ENCODE measurements at places on chromosomes 6 and 20. TPM values are rescaled to one million over a fixed set of nuclear protein-coding genes. Genes with fewer than 3 reads are reported as not detected.

PARD6B gene
- polyA plus RNA-seq: 2.5 TPM

GRCh38 chr6:81570681-81571080, 181.8 kb downstream of the TENT5A start:
- H3K27me3 ChIP-seq: no peaks in the 10 kb centered on the region
- no peak for DNase-seq
- no peak overlapping the region for H3K4me3 ChIP-seq
- no peak overlapping the region for H3K27ac ChIP-seq
- H3K4me1 ChIP-seq: no peaks in the 10 kb centered on the region
- no peaks in the 10 kb centered on the region for H3K36me3 ChIP-seq

RREB1 gene
- polyA plus RNA-seq: 19.6 TPM

SYNDIG1 gene
- not detected for polyA plus RNA-seq

DNA sequence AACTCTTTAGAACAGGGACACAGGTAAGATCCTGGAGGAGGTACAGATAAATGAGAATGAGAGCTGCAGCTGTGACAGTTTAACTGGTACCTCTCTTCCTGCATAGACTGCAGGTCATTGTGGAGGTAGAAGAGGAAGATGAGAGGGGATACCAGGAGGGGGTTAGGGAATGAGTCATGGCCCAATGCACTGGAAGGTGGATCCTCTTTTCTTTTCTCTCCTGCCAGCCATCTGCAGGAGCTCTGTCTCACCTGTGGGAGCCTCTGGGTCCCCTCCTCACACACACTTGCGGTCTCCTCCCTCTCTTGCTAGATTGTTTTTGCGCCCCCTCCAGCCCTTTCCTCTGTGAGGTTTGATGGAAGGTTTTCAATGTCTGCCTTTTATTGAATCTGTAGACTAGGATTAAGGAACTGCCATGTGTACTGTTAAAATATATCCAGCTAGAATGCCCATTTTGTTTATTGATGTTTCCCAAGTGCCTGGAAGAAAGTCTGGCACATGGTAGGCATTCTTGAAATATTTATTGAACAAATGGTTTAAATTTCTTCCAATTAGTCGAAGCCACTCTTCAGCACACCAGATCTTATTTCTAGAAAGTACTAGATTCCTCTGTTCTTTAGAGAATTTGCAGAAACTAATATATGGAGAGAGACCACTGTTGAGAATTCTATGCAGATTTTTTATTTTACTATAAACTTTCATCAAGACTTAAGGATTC, 13.0 kb downstream of the C6orf163 start:
- no peaks in the 10 kb centered on the region for H3K27me3 ChIP-seq
- no peak overlapping the region for H3K27ac ChIP-seq
- no peaks in the 10 kb centered on the region for H3K4me1 ChIP-seq
- DNase-seq: no peak
- H3K36me3 ChIP-seq: no peaks in the 10 kb centered on the region
- no peak overlapping the region for H3K4me3 ChIP-seq

TRAPPC3L gene
- not detected for polyA plus RNA-seq

DNA sequence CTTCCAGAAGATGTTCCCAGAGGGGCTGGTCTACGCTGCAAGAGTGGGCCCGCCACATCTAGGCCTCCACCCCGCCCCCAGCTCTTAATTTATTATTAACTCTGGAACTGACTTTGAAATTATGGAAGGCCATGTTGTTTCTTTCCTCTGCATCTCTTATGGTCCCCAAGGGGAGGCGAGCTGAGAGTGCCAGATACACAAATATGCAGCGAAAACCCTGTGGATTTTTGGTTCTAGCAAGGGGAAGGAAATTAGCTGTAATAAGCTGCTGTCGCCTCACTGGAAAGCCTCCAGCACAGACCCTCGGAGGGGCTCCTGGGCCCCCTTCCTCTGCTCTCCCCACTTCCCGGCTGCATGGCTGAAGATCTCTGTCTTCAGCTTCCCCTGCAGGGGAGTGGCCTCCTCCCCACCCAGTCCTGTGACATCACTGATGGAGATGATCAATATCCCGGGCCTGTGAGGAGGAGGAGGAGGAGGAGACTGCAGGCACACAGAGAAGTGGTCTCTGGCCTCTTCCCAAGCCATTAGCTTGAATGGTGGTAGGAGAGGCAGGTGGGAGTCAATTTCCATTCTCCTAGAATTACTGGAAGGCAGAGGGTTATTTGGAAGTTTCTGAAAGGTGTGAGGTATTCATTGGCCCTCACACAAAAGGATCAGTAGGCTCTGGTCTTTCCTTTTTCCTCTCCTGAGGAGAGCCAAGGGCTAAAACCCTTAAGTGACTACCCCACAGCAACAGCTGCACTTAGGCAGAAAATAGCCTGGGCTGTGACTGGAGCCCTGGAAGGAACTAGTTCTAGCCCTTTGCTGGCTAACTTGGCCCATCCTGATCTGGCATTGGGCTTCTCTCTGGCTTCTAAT, 39.7 kb upstream of the CCDC167 start:
- no peak overlapping the region for H3K27ac ChIP-seq
- H3K4me1 ChIP-seq: peaks cover 2% of the 10 kb centered on the region
- DNase-seq: peak; percentile 30
- H3K27me3 ChIP-seq: peaks cover 48% of the 10 kb centered on the region
- no peak overlapping the region for H3K4me3 ChIP-seq
- no peaks in the 10 kb centered on the region for H3K36me3 ChIP-seq

DNA sequence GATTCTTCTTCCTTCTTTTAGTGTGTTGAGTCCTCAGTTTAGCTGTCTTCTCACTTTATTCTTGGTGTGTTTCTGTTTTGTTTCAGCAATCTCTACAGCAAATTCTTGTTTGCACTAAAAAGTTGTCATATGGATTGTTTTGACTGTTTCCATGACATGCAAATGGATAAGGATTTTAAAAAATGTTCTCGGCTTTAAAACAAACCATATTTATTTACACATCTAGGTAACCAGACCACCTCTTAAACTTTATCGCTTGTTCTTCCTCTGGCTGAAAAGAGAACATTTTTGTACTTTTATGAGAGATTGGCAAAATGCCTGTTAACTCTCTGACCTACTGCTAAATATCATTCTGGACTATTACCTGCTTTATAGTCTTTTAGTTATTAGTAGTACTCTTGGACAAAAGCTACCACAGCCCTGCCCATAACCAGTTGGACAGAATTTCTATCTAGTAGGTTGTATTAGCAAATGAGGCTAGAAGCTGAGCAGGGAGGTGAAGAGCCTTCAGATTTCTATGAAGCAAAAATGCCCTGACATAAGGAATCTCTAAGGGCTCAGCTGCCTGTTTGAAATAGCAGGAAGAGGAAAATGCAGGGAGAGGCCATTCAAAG, 268.3 kb downstream of the CD109 start:
- H3K27ac ChIP-seq: no peak overlapping the region
- no peak overlapping the region for H3K4me3 ChIP-seq
- H3K27me3 ChIP-seq: no peaks in the 10 kb centered on the region
- H3K4me1 ChIP-seq: no peaks in the 10 kb centered on the region
- no peaks in the 10 kb centered on the region for H3K36me3 ChIP-seq

GUCA1A gene
- not detected for polyA plus RNA-seq

DNA sequence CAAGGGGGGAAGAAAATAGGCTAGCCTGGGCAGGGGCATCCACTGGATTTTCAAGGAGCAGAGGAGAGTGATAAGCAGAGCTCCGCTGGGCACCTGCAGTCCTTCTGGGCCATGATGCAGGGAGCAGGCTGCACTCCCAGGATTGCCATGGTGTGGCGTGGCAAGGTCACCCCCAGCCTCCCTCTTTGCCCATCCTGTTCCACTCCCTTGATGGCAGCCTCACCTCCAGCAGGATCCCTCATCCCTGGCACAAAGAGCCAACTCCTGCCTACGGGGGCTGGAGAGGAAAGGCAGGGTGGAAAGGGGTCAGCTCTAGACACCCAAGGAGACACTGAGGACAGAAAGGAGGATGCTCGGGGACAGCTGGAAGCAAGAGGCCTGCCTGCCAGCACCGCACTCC, 22.4 kb upstream of the MYMX start:
- no peak for DNase-seq
- H3K27me3 ChIP-seq: no peaks in the 10 kb centered on the region
- peaks cover 11% of the 10 kb centered on the region for H3K4me1 ChIP-seq
- no peak overlapping the region for H3K27ac ChIP-seq
- no peaks in the 10 kb centered on the region for H3K36me3 ChIP-seq

TNFRSF6B gene
- 3.2 TPM for polyA plus RNA-seq

ACTL10 gene
- polyA plus RNA-seq: 0.13 TPM

DNA sequence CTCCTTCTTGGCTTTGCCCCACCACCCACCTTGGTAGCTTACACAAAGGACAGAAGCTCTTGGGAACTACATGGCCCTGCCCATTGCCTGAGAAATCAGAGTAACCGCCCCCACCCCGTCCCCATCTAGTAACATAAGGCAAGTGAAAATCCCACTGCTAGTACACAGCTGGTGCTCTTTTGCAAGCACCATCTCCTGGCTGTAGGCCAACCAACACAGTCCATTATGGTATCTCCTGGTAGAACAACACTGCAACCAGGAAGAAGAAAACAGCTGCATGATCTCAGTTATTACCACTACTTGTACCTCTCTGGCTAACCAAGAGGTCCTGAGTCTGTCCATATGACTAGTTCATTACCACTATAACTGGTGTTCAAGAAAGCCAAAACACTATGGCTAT, 841.1 kb upstream of the MANEA start:
- H3K27me3 ChIP-seq: no peaks in the 10 kb centered on the region
- H3K27ac ChIP-seq: no peak overlapping the region
- no peak overlapping the region for H3K4me3 ChIP-seq
- H3K4me1 ChIP-seq: no peaks in the 10 kb centered on the region
- DNase-seq: no peak

GRCh38 chr6:89048985-89049384, 31.6 kb upstream of the PNRC1 start:
- no peak overlapping the region for H3K27ac ChIP-seq
- no peaks in the 10 kb centered on the region for H3K36me3 ChIP-seq
- no peaks in the 10 kb centered on the region for H3K27me3 ChIP-seq
- no peak for DNase-seq
- no peaks in the 10 kb centered on the region for H3K4me1 ChIP-seq
- H3K4me3 ChIP-seq: no peak overlapping the region

MUC21 gene
- polyA plus RNA-seq: not detected

DNA sequence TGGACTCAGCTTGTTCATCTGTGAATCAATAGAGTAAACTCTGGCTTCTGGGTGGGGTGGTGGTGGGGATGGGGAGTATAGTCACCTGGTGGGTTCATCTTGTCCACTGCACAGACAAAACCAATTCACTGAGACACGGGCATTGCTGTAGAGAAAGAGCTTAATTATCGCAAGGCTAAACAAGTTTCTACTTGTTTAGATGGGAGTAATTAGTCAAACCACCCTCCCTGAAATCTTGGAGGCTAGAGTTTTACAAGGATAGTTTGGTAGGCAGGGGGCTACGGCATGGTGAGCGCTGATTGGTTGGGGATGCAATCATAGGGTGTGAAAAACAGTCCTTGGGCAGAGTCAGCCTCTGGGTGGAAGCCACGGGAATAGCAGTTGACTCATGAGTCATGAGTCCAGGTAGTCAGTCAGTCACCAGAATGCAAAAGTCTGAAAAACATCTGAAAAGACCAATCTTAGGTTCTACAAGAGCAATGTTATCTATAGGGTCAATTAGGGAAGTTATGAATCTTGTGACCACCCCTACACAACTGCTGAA, 77.8 kb downstream of the STMND1 start:
- no peaks in the 10 kb centered on the region for H3K36me3 ChIP-seq
- H3K27me3 ChIP-seq: peaks cover 9% of the 10 kb centered on the region
- DNase-seq: no peak
- H3K27ac ChIP-seq: no peak overlapping the region
- no peak overlapping the region for H3K4me3 ChIP-seq

WRNIP1 gene
- polyA plus RNA-seq: 58.3 TPM

DNA sequence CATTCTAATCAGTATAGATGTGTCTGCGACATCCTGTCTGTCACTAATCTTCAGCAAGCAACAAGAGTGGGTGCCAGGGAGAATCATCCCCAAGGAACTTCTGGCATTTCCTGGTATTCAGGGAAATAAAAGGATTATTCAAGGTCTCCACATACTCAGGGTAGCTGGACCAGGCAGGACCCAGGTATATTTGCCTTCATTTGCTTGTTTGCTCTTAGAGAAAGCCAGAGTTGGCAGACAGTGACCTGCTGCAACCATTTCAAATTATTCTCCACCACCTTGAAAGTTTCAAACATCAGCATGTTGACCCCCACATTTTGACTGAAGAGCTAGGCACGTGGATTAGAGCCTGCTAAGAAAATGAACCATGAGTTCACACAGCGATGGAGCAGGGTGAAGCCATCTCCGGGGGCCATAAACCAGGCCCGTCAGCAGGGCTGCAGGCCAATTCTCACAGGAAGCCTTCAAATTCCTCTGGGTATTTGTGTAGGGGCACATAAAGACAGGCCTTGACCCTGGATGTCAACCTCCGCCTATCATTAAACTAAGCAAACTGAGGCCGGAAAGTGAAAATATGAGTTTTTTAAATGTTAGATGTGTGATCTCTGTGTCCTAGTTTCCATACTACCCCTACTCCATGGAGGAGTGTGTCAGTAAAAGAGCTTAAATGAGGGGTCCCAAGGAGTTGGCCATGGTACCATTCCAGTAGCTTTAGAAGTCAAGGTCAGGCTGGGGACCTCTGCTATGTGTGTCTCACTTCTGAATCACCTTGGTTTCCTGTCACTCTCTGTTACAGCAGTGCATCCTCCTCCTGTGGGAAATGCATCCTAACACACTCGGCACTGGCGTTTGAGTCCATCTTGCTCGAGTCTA, 32.9 kb downstream of the TRAM2 start:
- no peaks in the 10 kb centered on the region for H3K27me3 ChIP-seq
- H3K4me3 ChIP-seq: no peak overlapping the region
- no peaks in the 10 kb centered on the region for H3K36me3 ChIP-seq
- H3K4me1 ChIP-seq: peaks cover 7% of the 10 kb centered on the region
- no peak for DNase-seq

DNA sequence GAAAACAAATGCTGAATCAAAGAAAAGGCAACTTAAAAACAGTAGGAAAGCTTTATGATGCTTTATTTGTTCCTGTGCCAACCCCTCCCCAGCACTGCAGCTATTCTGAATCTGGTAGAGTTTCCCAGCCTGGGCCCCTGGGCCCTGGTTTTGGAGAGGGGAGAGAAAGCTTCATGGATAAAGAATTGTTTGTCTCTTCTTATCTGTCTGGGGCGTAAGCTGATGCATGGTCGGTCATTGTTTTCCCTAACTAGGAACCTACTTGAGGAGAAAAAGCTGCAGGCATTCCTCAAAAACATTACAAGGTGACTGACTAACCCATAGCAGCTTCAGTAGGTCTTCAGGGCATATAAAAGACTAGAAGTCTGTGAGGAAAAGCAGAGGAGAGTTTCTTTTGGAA, 758.1 kb upstream of the EPHA7 start:
- H3K27ac ChIP-seq: no peak overlapping the region
- no peaks in the 10 kb centered on the region for H3K4me1 ChIP-seq
- no peak overlapping the region for H3K4me3 ChIP-seq
- no peaks in the 10 kb centered on the region for H3K36me3 ChIP-seq
- no peak for DNase-seq

ADIG gene
- polyA plus RNA-seq: not detected

MROH8 gene
- 1.2 TPM for polyA plus RNA-seq

DNA sequence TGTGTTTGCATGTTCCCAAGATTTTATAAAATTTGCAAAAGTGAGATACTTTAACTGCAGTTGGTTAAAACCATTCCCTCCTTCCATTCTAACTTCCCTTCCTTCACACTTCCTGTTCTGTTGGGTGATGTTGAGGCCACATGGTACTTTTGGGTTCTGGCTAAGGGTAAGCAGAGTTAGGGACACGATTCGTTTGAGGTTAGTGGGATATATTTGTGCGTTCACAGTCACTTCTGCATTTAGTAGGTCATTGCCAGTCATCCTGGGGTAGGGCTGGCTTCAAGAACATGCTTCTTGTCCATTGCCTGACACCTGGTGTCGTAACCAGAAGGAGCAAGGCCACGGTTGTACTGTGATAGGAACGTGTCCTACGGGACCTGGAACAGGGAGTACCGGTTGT, 340.1 kb downstream of the ZFAND3 start:
- H3K4me1 ChIP-seq: no peaks in the 10 kb centered on the region
- no peak overlapping the region for H3K4me3 ChIP-seq

ANKEF1 gene
- polyA plus RNA-seq: 1.2 TPM

EYS gene
- polyA plus RNA-seq: 0.04 TPM

HAO1 gene
- polyA plus RNA-seq: not detected
